ENCODE measurements at places on chromosomes 1 and 21.

DNA sequence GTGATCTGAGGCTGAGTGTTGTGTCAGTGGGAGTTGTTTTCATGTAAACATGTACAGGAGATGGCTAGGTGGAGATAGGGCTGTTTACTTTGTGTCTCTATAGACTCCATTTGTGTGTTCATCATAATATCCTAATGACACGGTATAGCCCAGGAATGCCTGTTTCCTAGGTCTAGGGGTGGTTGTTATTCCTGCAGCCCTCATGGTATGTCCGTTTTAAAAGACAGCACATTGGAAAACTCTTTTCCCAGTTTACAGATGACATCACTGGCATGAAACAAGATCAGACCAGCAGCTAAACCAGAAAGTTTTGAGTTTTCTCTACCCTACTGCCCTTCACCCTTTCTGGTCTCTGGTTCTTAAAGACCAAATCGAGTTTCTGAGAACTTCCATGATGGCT lies 227.3 kb upstream of the TMEM51 start:
- no peak for DNase-seq

- no peak for DNase-seq
Measured at GRCh38 chr1:153510984-153511410, 24.8 kb downstream of the S100A6 start.

DNA sequence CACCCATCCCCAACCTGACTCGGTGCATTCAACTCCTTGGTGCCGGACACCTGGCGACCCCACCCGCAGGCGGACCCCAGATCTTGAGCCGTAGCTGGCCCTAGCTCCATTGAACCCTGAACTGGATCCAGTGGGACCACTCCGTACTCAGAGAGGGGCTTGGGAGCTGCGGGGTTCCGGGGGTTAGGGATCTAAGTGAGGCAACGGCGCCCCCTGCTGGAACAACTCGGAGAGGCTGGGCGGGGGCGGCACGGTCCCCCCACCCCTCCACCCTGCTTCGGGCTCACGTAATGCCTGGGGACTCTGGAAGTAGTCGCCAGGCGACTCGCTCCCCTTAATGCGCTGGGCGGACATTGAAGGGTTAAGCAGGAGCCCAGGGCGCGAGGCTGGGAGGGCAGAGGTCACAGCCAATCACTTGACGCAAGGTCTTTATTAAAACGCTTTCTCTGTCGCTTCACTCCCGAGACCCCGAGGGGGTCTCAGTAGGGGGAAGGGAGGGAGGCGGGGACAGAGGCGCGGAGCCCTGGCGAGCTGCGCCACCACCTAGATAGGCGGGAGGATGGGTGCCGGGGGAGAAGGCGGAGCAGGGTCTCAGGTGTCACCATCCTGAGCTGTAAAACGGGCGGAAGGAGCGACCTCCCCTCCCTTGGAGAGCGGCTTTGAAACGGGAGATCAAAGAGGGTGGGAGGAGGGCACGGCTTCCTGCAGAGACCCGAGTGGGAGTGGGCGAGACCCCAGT lies 704 bp upstream of the CRABP2 start:
- DNase-seq: no peak

DNA sequence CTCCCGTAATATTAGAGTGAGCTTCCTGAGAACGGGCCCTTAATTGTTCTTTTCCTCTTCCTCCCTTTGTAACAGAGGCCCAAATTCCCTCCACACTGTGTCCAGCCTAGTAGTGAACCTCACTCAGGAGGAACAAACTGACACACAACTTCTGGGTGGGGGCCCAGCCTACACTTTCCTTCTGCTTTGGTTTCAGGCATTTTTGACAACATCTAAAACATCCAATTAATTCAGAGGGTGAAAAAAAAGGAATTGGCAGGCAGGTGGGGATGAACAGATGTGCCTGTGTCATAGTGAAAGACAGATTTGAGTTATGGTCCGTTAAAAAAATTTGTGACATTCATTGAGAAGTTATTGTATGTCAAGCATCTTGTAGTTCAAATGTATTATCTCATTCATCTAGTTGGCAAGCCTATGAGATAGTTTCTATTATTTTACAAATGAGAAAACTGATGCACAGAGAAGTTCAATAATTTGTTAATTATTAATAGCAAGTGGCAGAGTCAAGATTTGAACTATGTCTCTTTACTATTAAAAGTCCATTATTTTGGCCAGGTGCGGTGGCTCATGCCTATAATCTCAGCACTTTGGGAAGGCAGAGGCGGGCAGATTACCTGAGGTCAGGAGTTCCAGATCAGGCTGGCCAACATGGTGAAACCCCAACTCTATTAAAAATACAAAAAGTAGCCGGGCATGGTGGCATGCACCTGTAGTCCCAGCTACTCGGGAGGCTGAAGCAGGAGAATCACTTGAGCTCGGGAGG lies 41.6 kb upstream of the LRIG2 start:
- DNase-seq: no peak

GRCh38 chr1:3170561-3171453 lies 101.8 kb downstream of the PRDM16 start:
- no peak for DNase-seq

DNA sequence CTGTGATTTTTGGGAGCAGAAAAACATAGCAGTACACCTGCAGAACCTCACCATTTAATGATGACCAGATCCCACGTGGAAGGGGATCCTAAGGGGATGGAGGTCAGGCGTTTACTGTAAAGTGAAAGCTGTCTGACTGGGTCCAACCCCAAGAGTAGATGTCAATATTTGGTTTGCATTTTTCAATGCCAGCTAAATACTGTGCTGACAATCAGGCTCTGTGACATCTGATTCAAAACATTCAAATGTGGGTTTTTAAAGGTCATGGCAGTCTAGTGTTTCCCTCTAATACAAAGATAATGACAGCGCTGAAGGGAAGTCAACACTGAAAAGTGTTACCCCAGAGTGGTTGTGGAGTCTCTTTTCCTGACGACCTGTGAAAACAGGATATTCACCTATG lies 68.1 kb downstream of the SPAG17 start:
- no peak for DNase-seq

DNA sequence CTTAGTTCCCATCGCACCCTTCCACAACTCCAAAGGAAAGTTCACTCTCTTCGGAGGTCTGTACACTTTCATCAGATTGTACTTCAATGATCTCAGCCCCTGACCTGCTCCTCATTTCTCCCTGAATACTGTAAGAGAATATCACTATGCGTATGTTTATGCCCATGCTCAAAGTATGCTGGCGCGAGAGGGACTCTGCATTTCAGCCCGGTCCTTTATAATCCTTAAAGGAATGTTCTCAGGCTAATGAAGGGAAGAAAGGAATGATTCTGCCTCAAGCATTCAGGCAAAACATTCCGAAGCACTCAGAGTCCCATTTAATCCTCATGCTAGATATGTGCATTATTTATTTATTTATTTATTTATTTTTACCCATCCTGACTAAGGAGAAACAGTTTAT lies 76.8 kb downstream of the PLD5 start:
- DNase-seq: no peak

DNA sequence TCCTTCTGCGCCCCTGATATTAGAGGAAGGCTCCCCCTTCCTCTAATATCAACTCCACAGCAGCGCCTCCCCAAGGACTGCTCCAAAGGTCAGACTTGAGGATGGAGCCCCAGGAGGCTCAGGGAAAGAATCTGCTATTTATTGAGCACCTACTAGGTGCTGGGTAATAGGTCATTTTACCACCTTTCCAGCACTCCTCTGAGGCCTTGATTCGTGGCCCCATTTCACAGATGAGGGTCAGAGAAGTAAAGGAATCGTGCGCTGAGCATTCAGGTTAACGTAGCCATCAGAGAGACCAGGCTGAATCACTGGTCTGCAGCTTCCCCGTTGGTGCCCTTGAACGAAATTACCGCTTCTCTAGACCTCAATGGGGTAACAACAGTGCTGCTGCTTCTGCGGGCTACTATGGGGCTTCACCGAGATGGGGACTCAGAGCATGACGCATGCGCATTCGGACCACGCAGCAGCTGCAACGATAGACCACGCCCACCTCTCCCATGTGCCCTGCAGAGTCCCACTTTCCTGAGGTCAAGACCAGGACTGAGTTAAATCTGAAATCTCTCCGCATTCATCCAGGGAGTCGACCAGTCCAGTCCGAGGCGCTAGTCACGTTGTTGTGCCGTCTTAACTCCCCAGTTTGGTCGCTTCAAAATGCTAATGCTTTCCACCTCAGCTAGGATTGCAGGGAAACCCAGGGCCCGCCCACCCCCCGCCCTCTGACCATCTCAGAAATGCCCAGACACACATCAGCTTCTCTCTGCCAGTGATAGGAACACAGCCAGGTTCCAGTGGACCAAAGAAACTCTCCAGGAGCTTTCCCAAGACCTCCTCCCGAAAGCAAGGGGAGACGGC lies 12.9 kb downstream of the CAMK2N1 start:
- DNase-seq: no peak

DNA sequence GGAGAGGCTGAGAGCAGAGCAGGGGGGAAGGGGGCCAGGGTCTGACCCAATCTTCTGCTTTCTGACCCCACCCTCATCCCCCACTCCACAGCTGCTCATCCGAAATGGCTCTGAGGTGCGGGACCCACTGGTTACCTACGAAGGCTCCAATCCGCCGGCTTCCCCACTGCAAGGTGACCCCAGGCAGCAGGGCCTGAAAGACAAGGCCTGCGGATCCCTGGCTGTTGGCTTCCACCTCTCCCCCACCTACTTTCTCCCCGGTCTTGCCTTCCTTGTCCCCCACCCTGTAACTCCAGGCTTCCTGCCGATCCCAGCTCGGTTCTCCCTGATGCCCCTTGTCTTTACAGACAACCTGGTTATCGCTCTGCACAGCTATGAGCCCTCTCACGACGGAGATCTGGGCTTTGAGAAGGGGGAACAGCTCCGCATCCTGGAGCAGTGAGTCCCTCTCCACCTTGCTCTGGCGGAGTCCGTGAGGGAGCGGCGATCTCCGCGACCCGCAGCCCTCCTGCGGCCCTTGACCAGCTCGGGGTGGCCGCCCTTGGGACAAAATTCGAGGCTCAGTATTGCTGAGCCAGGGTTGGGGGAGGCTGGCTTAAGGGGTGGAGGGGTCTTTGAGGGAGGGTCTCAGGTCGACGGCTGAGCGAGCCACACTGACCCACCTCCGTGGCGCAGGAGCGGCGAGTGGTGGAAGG lies 17.1 kb upstream of the HDAC1 start:
- no peak for DNase-seq

GRCh38 chr21:37446552-37446951 lies 80.0 kb downstream of the DYRK1A start:
- DNase-seq: no peak

GRCh38 chr1:88982055-88982454 lies 10.4 kb downstream of the KYAT3 start:
- no peak for DNase-seq

- no peak for DNase-seq
Measured at GRCh38 chr1:95953015-95953414, 719.0 kb downstream of the RWDD3 start.

DNA sequence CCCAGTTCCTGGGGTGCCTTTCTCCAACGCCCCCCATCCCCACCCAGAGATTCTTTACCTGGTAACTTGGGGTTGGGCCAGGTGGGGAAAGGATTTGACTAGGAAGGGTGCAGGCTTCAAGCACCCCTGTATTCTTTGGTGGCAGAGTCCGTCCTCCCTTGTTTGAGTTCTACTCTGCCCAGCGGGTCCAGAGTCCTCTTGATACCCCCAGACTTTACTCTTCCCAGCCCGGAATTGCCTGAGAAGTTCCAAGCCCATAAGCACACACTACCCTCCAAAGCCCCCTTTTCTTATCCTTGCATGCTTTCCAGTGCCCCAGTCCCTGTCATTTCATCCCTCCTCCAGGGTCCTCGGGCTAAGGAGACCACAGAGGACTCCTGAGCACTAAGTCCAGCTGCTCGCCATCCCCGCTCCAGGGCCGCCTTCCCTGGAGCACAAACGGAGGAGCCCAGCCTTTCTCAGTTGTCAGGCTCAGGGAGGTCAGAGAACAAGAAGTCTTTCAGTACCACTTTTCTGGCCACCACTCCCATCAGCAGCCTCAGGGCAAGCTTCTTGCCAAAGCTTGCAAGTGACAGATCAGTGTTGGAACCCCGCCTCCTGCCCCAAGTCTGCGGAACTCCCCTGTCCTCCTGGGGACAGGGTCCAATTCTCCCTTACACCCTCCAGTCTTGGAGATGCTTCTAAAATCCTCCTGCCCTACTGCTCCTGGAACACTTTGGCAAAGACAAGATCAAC lies 12.2 kb downstream of the SLC45A3 start:
- DNase-seq: no peak

DNA sequence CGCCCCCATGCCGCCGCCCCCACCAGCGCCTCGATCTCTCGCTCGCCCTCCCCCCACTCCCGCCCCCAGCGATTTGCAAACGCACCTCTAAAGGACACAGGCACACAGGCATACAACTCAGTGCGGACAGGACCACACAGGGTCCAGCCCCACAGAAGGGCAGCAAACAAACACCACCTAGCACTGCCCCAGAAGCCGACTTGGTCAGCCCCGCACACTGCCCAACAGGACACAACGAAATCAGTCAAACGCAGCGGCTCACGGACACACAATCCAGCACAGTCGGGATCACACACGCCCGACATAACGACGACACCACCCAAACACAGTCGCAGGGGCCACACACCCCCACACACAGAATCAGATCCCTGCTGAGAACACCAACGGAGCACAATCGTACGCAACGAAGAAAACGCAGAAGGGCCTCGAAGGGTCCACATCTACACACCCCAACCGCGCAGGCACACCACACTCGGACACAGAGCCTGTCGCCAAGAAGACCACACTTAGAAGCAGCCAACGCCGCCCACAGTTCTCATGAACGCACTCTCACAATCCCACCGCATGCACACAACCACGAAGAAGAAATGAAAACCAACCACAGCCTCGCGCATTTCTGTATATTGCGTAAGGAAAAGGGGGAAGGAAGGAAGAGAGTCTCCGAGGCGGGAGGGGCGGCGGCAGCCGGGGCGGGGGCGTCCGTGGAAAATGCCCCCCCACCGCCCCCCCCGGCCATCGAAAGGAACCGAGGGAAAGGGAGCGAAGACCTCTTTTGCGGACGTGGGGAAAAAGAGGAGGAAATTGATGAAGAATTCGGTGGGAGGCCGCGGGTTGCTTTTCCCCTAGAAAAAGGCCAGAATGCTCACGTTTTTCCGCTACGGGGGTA lies 481 bp downstream of the TAL1 start:
- DNase-seq: no peak

GRCh38 chr1:111468717-111469100 lies 5.1 kb upstream of the C1orf162 start:
- DNase-seq: no peak

DNA sequence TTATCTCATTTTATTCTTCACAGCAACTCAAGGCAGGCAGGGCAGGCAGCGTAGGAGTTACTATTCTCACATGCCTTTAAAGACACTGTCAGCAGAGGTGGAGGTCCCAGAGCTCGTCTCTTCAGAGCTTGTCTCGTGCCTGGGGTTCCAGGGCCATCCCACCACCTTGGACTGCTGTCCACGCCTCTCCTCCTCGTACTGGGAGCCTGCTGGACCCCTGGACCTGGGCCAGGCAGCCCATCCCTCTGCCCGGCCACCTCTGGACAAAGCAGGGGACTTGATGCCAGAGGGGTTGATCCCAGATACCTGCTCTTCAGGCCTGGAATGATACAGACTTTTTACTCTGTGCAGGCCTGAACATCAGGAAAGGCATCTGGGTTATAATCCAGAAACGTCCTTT lies 546.8 kb downstream of the KIF26B start:
- no peak for DNase-seq

GRCh38 chr1:227745568-227746265 lies 10.5 kb downstream of the SNAP47 start:
- DNase-seq: no peak

Data from SW 1271 (cell line).